ENCODE measurements at places on chromosomes 11 and 22. TPM values are rescaled to one million over a fixed set of nuclear protein-coding genes. Genes with fewer than 3 reads are reported as not detected.

Gene OR5T3
- not detected for total RNA-seq

Gene C22orf42
- not detected for total RNA-seq

Gene FREY1
- 1.00 TPM for total RNA-seq

Gene GAL3ST1
- total RNA-seq = 0.18 TPM

Gene CLMP
- 150 TPM for total RNA-seq

Gene FSHB
- total RNA-seq = not detected

Gene MAPK8IP1
- 8.1 TPM for total RNA-seq

Gene RRAS2
- 57.8 TPM for total RNA-seq

Gene BLID
- total RNA-seq = 4.3 TPM

Gene MISFA
- 0.71 TPM for total RNA-seq

Gene CCDC15
- 0.65 TPM for total RNA-seq

Gene SEC14L2
- 9.3 TPM for total RNA-seq

Gene SEZ6L
- total RNA-seq = not detected

Gene MYEOV
- 0.74 TPM for total RNA-seq

Gene TMEM191C
- 0.71 TPM for total RNA-seq

Gene APLNR
- total RNA-seq = not detected

Gene BAIAP2L2
- total RNA-seq = 0.28 TPM

Gene C11orf91
- not detected for total RNA-seq

Gene IFITM1
- total RNA-seq = 49.6 TPM

Gene ARHGEF12
- total RNA-seq = 73.4 TPM

Gene STK33
- total RNA-seq = 0.57 TPM

Gene BACE1
- 18.1 TPM for total RNA-seq

Gene GRM5
- total RNA-seq = under 0.01 TPM

Gene SLC22A6
- not detected for total RNA-seq

Gene UPK3A
- not detected for total RNA-seq

Gene VWCE
- 1.7 TPM for total RNA-seq

Gene MB
- total RNA-seq = not detected

Gene MN1
- total RNA-seq = 0.85 TPM

Gene IGLL1
- not detected for total RNA-seq

Measured in smooth muscle cell of bladder (primary cell).